ENCODE measurements at places on chromosomes 7 and 10. TPM values are rescaled to one million over a fixed set of nuclear protein-coding genes. Genes with fewer than 3 reads are reported as not detected.
A peak's percentile ranks its signal among the peaks of the same experiment; 100 is the strongest.

The PHYHIPL gene
- total RNA-seq: 42.4 TPM

The ASB10 gene
- not detected for total RNA-seq

The CDHR3 gene
- total RNA-seq: 16.1 TPM

The LRRC4 gene
- total RNA-seq: 18.4 TPM

The AGMO gene
- not detected for total RNA-seq

The PDLIM1 gene
- 1.4 TPM for total RNA-seq

The HOGA1 gene
- total RNA-seq: 0.62 TPM

The OPN1SW gene
- not detected for total RNA-seq

The HOXA5 gene
- not detected for total RNA-seq

The EFCAB10 gene
- total RNA-seq: 3.3 TPM

The BUD31 gene
- total RNA-seq: 55.2 TPM

The MNX1 gene
- not detected for total RNA-seq

The SKIDA1 gene
- 9.4 TPM for total RNA-seq

- no peak for DNase-seq
Observed at GRCh38 chr7:158281441-158281840, 306.2 kb downstream of the PTPRN2 start.

- DNase-seq: no peak
Observed at GRCh38 chr10:116183733-116184511, 89.1 kb downstream of the GFRA1 start.

- no peak for DNase-seq
Observed at GRCh38 chr7:47677664-47678063, 95.8 kb upstream of the TNS3 start.

- no peak for DNase-seq
Observed at GRCh38 chr7:38927751-38928150, 18.8 kb upstream of the VPS41 start.

DNA sequence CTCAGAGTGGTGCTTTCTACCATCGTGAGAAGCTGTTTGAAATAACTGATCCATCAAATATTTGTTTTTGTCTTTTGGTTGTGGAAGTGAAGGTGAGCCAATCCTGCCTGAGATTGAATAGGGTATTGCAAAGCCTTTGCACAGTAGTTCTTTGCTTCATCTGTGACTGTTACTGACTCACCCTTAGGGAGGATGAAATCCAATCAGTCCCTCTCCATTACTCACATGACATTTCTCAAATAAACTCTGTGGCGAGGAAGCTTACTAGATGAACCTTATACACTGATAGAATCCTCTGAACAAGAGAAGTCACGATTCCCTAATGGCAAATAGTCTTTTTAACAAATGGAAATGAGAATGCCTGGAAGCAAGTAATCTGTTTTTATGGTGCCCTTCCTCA, 31.9 kb downstream of the HEPACAM2 start:
- DNase-seq: no peak

GRCh38 chr10:86872757-86873156, 84.7 kb downstream of the MMRN2 start:
- DNase-seq: no peak

GRCh38 chr7:99196536-99197258, 11.2 kb downstream of the KPNA7 start:
- DNase-seq: no peak

DNA sequence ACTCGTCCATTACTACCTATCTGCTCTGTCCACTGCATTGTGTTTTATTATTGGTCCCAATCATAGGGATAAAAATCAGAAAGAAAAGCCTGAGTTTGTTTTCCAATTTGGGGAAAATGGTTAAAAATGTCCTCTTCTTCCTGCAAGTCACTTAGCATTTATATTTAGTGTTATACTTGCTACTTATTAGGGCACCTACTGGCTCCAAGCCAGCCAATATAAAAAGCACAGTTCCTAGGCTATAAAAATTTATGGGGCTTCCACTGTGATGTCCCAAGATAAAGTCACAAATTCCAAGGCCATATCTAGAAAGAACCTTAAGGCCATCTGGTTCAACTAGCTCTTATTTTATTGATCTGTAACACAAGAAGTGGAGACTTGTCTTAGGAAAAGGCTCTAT, 3.2 kb downstream of the SLC35B4 start:
- DNase-seq: no peak

DNA sequence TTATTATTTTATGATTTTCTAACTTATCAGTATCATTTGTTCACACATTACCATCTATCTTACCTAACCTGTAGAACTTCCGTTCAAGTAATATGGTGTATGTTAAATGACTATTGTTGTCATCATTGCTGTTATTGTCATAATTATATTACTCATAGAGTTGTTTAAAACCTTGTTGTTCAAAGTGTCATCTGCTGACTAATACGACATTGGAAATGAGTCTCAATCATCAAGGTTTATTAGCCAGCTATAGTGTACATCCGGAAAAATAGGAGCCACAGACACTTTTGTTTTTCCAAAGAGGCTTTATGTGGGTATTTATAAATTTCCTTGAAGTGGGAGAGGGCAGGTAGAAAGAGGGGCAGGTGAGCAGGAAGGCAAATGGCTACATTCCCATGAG, 386.9 kb upstream of the LRRTM3 start:
- DNase-seq: no peak

GRCh38 chr7:50684713-50685075, 98.0 kb downstream of the GRB10 start:
- DNase-seq: no peak

DNA sequence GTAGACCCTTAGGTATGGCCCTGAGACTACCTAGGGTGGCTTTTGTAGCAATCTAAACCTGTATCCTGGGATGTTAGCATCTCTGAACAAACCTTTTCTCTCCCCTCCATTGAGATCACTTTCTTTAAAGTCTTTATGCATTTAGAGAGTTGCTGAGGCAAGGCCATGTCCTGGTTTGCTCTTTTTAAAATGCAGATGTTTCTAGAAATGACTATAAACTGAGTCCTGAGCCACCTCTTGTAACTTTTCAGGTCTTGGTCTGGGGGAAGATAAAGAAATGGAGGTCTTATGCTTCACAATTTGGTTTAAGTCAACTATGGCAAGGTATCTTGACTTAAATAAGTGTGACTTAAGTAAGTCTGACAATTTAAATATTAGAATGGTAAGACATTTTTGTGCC, 78.0 kb downstream of the AUTS2 start:
- DNase-seq: no peak

DNA sequence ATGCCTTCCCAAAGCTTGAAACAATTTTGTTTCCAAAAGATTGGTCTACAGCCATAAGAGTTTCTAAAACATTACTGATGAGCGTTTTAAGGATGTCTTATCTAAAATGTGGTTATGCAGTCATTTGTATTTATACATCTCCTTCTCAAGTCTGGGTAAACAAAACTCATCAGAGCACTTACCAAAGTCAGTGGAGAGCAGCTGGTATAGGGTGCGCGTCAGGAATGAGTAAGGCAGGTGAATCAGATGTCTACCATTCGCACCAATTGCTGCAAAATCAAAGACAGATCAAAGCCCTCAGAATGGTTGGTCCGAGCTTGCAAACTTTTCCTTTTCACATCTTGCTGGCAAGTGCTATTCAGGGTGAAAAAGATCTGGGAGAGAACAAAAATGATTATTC, 65.6 kb upstream of the FAM171A1 start:
- DNase-seq: no peak

DNA sequence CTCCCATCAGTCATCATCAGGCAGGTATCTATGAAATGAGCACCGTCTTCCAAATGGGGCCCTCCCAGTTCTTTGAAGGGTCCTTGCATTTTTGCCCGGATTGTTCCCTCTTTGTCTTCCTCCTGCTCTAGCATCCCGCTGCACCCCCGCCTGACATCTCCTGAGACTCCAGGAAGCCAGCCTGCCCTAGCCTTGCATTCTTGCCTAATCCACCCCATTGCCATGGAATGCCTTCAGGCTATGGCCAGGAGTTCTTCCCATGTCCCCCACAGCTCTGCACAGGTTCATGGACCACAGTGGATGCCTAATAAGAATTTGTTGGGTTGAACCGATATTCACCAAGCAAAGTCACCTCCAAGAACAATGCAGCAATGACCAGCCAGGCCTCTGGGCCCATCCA, 62.1 kb downstream of the ZMIZ1 start:
- DNase-seq: no peak

DNA sequence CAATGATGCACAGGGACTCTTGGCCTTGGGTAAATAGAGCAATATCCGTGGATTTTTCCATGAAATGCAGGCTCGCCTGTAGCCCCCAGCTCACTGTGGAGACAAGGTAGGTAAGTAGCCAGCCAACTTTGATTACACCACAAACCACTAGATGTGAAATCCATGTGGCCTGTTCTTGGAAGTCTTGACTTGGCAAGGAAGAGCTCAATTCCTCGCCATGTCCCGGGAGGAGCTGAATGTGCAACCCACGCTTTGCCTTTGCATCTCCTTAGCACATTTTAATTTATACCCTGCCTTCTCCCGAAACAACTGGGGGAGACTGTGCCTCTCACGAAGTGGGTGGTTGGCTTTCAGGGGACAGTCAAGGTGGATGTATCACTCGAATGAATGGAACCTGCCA, 347.7 kb upstream of the MKI67 start:
- peak; percentile 19 for DNase-seq

GRCh38 chr10:121308020-121308419, 290.2 kb downstream of the FGFR2 start:
- DNase-seq: no peak

- DNase-seq: no peak
Observed at GRCh38 chr10:79124066-79124465, 55.3 kb downstream of the ZMIZ1 start.

GRCh38 chr7:99156649-99157048, 12.7 kb upstream of the SMURF1 start:
- no peak for DNase-seq

DNA sequence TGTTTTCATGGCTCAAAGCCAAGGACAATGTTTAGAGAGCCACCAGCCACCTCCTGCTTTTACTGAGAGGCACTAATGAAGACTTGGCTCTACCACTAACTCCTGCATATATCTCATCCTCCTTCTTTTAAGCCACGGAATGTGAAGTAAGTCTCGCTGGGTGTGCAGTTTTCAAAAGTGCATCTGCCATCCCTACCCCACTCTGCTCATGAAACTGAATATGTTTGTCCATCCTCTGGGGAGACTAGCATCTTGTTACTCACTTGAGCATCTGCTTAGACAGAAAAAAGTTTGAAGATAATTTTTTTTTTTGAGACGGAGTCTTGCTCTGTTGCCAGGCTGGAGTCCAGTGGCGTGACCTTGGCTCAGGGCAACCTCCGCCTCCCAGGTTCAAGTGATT, 40.8 kb downstream of the EPDR1 start:
- no peak for DNase-seq

- DNase-seq: no peak
Observed at GRCh38 chr7:42350801-42351200, 113.8 kb upstream of the GLI3 start.

DNA sequence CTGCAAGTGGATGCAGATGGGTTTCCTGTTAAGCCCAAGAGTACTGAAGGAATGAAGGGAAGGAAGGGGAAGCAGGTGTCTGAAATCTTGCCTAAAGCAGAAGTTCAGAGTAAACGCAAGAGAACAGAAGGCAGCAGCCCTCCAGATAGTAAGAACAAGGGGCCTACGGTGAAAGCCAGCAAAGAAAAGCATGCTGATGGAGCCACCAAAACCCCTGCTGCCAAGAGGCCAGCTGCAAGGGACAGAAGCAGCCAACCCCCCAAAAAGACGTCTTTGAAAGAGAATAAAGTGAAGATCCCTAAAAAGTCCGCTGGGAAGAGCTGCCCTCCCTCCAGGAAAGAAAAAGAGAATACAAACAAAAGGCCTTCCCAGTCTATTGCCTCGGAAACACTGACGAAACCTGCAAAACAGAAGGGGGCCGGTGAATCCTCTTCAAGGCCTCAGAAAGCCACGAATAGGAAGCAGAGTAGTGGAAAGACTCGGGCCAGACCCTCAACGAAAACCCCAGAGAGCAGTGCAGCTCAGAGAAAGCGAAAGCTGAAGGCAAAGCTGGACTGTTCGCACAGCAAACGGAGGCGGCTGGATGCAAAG, 152.5 kb downstream of the LCOR start:
- no peak for DNase-seq

DNA sequence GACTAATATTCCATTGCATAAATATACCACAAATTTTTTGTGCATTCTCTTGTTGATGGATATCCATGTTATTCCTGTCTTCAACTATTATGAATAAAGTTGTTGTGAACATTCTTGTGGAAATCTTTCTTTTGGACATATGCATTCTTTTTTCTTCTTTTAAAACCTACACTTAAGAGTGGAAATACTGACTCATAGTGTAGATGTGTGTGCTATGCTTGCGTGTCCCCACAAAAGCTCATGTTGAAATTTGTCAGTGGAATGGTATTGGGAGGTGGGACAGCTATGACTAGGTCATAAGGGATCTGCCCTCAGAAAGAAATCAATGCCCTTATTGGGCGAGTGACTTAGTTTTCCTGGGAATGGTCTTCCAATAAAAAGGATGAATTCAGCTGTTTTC, 203.6 kb upstream of the PRSS58 start:
- DNase-seq: no peak

GRCh38 chr7:27933671-27934565, 194.0 kb downstream of the TAX1BP1 start:
- DNase-seq: no peak

DNA sequence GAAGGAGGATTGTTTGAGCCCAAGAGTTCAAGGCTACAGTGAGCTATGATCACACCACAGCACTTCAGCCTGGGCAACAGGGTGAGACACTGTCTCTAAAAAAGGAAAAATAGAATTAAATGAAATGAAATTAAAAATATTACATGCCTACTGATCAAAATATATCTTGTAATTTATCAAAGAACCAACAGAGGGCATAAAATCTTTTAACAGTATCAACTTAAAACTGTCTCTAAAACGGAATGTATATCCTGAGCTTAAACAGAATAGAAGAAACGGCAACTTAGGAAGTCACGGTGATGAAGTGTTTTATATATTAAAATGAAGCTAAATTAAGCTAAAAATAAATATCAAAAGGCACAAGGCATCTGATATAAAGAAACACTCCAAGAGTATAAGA, 78.8 kb downstream of the MTPAP start:
- DNase-seq: no peak

DNA sequence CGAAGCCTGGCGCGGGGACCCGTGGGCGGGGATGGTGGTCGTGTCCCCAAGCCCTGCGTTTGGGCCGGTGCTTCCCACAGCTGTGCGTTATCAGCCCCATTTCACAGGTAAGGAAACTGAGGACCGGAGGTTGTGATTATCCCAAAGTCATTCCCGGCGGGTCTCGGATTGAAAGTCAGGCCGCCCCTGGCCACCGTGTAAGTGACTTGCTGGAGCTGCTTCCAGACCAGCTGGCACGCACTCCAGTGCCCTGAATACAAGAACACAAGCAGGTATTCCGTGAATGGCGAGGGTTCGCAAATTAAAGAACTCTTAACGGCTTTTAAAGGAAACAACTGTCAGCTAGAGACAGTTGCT, 675 bp upstream of the ATE1 start:
- DNase-seq: no peak

GRCh38 chr10:32246685-32247084, 100.3 kb downstream of the EPC1 start:
- no peak for DNase-seq

GRCh38 chr7:106518239-106518638, 142.7 kb downstream of the CCDC71L start:
- no peak for DNase-seq

- no peak for DNase-seq
Observed at GRCh38 chr10:13349463-13350274, 1.6 kb upstream of the SEPHS1 start.
